ENCODE measurements at places on chromosomes 4 and X.
A peak's percentile ranks its signal among the peaks of the same experiment; 100 is the strongest.

GRCh38 chrX:140709421-140709846, at the start of gene LINC00632:
Gene LINC00632 (plus strand): TSS chrX:140709759.
- DNase-seq: no peak

DNA sequence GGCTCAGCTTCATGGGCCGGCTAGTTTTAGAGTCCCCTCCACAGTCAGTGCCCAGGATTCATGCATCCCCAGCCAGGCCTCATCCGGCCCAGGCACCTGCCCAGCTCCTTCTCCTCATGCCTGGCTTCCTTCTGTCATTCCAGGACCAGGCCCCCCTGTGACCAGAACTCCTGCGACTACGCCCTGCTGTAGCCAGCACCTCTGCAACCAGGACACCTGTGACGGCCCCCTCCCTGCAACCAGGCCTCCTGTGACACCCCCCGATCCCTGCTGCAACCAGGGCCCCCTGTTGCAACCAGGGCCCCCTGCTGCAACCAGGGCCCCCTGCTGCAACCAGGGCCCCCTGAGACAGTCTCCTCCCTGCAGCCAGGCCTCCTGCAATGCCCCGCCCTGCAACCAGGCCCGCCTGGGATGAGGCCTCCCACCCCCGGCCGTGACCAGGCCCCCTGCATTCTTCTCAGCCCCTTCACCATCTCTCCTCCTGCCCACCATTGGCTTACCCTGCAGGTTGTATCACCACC, 46.8 kb downstream of the HTRA3 start:
- DNase-seq: no peak

DNA sequence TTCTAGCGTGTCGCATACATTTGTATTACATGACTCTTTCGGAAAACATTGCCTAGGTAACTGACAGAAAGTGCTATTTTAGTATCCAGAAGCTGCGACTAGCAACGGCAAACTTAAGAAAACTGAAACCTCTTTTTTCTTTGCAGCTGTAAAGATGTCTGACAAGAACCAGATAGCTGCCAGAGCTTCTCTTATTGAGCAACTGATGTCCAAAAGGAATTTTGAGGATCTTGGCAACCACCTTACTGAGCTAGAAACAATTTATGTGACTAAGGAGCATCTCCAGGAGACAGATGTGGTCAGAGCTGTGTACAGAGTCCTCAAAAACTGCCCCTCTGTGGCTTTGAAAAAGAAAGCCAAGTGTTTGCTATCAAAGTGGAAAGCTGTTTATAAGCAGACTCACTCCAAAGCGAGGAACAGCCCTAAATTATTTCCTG, 9.4 kb downstream of the TCEANC start:
- no peak for DNase-seq

DNA sequence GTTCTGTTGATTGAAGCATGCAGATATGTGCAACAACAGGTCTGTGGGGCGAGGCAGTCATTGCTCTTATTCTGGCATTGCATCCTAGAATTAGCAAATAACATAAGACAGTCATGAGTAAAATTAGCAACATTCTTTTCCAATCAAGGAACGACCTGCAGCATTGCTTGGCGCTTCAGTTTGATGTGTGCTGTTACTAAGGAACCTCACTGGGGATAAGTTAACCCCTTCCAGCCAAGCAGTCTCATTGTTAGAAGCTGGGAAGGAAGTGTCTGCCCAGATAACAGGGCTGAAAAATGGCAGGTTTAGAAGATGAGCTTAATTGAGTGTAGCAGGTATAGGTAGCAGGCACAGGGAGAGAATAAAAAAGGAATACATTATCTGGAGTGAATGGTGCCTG, 55.4 kb downstream of the RBM46 start:
- DNase-seq: no peak

GRCh38 chr4:71689822-71690221, 94.1 kb downstream of the GC start:
- no peak for DNase-seq

- no peak for DNase-seq
These were observed 16.9 kb upstream of the OCIAD1 start for GRCh38 chr4:48813964-48814363.

GRCh38 chr4:74612837-74613236, 167.9 kb downstream of the AREG start:
- no peak for DNase-seq

DNA sequence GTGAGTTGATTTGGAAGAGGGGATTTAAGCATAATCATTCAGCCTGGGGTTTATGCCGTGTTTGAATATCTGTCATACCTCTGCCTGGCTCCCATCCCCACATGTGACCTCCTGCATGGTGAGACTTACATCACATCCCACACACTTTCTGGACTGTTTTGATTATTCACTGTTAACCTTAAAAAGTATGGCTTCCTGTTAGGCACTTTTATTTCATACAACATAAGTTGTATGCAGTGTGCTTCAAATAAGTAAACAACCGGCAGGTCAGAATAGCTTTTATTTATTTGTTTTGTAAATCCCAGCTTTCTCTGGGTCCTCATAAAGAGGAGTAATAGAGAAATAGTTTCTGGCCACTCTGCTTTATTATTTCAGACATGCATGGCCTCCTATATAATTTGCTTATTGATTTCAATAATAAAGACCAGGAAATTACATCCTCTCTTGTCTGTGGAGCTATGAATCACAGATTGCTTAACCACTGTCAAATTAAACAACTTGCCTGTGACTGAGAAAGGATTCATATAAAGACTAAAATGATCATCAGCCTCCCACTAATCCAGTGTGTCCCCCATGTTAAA, 376.8 kb upstream of the ZFP42 start:
- peak; percentile 16 for DNase-seq

DNA sequence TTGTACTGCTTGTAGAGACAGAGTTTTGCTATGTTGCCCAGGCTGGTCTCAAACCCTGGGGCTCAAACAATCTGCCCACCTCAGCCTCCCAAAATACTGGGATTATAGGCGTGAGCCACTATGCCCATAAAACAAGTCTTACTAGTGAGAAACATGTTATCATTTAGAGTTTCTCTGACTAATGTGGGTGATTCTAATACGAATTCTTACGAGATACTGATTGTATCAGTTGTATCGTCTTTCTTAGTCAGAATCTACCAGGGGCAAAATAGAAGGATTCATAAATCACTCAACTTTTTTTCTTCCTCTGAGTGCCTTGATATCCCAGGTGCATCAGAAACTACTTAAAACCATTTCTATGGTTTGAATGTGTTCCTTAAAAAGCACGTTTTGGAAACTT, 14.4 kb upstream of the NMU start:
- DNase-seq: no peak

- no peak for DNase-seq
These were observed 55.6 kb downstream of the RHOXF2B start for GRCh38 chrX:120021927-120022326.

DNA sequence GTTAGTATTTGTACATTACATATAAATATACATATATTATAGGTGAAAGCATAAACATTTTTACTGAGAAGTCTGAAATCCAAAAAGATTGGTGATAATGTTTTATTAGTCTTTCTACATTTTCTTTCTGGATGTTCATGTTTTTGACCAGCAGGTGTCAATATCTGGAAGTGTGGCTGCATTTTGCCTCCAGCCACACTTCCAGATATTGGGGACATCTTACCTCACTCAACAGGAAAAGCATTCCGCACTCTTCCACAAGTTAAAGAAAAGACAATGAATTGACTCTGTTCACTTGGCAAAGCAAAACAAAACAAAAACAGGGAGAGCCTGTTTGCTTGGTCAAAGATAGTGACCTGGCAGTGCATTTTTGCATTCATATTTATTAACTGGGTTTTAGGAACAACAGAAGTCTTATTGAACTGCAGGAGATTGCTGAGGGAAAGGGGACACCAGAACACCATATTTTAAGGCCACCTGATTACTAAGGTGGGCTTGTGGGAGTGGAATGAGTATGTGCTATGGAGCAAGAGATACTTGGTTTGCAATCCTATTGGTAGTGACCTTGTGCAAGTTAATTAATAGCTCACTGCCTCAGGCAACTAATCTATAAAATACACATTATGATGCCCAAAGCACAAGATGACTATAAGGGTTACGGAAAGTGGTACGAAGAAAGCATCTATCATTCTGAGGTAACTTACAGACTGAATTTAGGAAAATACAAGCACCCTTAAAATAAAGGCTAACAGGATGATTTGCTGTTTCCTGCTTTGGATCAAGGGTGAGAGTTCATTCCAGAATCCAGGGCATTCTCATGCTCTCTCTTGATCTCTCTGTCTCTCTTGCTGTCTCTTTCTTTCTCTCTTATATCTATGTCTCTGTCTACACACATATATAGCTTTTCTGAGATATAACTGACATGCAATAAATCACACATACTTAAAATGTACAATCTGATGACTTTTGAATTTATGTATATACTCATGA, 389.9 kb upstream of the EMCN start:
- no peak for DNase-seq

DNA sequence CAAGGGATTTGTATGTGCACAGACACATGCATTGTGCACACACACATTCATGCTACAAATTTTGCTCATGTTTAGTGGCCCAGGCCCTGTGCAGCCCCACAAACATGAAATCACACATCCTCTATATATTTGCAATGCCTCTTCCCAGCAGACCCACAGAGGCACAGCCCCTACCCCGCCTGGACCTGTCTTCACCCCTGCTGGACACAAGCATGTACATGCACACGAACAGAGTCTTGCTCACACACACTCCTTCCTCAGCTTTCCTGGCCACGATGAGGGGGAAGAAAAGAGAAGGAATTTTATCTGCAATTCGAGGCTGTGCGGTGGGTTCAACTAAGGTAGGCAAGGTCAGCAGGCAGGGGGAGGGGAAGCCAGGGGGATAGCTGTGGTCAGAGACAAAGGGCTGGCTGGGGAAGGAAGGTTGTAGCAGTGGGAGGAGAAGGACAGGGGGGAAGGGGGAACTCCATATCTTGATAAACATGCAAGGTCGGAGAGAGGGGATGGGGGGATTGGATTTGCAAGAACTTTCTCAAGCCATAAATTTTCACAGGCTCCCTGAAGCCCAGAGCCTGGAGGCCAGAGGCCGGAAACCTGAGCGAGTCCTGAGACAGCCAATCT, 156.4 kb downstream of the EFNB1 start:
- no peak for DNase-seq

- DNase-seq: no peak
These were observed 335.0 kb downstream of the BMPR1B start for GRCh38 chr4:95092766-95093165.

All from NCI-H526 treated with DMSO at 0.1 percent for 48 hours (cell line).